ENCODE measurements at places on chromosomes 11 and 22.

DNA sequence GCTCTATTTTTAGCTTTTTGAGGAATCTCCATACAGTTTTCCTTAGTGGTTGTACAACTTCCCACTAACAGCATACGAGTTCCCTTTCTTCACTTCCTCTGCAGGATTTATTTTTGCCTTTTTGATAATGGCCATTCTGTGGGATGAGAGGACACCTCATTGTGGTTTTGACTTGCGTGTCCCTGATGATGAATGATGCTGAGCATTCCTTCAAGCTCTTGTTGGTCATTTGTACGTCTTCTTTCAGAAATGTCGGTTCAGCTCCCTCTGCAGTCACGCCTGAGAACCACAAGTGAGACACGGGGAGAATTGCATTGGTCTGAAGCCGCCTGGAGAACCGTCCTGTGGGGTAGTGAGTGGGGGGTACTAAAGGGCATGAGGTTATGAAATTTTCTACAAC lies 2.0 kb upstream of the KRTAP5-10 start:
- no peak for DNase-seq

DNA sequence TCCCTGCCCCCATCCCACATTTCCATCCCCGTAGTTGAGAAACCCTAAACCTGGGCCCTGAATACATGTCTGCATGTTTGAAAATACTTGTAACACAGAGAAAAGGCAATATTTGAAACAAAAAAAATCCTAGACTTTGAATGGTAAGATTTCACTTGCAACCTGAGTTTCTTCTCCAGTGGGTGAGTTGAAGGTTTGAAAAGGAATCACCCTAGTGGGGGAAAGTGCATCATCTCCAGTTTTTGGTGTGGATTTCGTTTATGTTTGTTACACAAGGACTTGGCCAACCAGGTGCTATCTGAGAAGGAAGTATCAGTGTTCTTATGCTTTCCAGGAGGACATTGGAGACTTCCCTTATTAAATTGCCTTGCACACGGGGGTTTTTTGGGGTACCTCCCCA lies 90.4 kb downstream of the ABTB2 start:
- no peak for DNase-seq

DNA sequence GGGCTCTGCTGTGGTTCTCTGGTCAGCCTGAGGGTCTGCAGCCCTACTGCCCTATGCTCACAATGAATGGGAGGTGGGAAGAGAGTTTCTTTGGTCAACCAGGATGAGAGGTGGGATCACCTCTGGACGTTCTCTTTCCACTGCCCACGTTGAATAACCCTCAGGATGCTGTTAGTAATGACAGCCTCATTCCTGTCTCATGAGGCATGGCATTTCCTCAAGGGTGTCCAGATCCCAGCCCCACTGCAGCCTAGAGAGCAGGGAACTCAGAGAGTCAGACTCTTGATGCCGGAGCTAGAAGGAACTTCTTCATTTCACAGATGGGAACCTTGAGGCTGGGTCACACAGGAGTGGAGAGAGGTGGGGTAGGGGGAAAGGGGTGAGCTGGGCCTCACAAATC lies 196.0 kb downstream of the CEP164 start:
- no peak for DNase-seq

- DNase-seq = no peak
Observed at GRCh38 chr11:124761301-124762104, 587 bp downstream of the ESAM start.

- DNase-seq = no peak
Observed at GRCh38 chr11:66851698-66852465, 5.0 kb upstream of the LRFN4 start.

- DNase-seq = no peak
Observed at GRCh38 chr22:43168471-43169309, 17.3 kb downstream of the TSPO start.

DNA sequence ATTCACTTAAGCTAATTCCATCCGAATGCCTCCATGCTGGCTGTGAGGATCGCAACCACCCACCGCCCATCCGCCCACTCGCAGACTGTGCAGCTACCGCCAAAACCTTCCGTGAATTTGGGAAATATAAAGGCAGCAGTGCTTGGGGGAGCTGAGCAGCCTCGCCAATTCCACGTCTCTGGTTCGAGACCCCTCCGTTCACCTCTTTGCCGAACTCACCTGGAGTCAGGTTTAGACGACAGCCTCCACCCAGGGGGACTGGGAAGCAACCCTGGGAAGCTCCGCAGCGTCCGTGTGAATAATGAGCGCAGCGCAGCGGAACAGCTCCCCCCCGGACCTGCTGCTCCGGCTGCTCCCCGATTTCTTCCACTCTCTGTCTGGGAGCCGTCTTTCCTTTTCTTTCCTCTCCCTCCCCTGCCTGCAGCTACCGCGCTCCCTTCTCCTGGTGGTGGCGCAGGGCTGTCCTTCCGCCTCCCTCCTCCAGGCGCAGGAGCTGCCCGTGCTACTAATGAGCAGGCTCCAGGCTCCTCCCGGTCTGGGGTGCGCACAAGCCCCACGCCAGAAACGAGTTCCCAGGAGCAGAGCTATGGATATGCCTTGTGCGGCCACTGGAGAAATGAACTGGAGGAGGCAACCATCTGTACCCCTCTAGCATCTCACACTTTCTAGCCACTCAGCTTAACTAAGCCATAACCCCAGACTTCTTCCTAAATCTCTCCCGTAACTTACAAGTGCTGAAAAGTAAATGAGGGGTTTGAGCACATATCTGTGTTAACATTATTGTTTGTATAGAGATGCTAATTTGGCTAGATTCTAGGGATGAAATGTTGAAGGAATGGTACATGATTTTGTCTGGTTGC lies 107.3 kb downstream of the XKR3 start:
- no peak for DNase-seq

GRCh38 chr11:2314525-2315394 lies 12.9 kb downstream of the TSPAN32 start:
- no peak for DNase-seq

DNA sequence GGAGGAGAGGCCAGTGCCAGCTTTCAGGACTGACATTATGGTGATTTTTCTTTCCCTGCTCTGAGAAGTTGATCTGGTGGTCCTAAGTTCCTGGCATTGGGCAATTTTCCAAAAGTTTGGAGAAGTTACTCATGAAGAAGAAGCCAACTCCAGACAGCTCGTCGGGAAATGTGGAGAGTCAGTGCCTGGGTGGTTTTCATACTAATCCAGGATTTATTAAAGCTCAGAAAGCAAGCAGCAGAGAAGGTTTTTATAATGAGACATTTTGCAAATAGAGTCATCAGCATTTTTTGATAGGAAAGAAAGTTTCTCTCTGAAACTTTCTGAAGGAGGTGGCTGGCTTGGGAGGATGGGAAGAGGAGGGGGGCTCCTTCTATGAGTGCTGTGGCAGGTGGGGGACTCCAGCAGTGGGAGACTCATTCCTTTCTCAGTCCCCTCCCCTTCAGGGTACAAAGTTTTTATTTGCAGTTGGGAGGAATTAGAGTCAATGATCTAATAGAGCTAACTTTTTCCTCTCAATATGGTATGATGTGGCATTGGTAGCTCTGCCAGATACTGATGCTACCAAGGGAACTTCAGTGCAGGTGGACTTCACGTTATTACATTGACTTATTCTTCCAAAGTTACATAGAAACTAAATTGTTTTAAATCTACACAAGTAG lies 55.4 kb downstream of the LIF start:
- no peak for DNase-seq

- DNase-seq = no peak
Observed at GRCh38 chr22:50182176-50183081, 3.3 kb upstream of the TRABD start.

GRCh38 chr11:70583781-70584218 lies 185.5 kb downstream of the CTTN start:
- no peak for DNase-seq

- no peak for DNase-seq
Observed at GRCh38 chr11:31480930-31481329, 28.5 kb downstream of the IMMP1L start.

Data from T follicular helper cell (primary cell).